ENCODE measurements at places on chromosomes 6 and 20.

- no peak for DNase-seq
Measured at GRCh38 chr6:88381289-88381642, 215.1 kb upstream of the CNR1 start.

DNA sequence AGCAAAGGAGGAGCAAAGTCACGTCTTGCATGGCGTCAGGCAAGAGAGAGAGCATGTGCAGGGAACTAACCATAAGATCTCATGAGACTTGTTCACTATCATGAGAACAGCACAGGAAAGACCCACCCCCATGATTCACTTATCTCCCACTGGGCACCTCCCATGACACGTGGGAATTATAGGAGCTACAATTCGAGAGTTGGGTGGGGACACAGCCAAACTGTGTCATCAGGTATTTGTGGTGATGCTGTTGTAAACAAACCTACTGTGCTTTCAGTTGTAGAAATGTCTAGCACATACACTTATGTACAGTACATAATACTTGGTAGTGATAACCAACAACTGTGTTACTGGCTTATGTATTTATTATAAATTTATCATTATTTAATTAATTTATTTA is 128.3 kb downstream of the UTRN start:
- no peak for DNase-seq

GRCh38 chr20:15654208-15654649 is 919.0 kb downstream of the KIF16B start:
- DNase-seq: peak; percentile 80

DNA sequence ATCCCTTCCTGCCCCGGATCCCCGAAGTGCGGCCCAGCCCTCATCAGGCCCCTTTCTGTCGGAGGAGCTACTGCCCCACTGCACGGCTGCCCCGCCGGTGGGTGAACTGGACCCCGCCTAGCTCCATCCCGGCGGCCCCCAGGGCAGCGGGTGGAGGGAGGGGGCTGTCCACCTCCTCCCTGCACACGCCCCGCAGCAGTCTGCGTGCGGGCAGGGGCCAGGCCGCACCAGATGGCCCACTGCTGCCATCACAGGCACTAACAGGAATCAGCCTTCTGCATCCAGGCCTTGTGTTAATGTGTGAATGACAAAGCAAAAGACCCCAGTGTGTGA is 54.9 kb upstream of the UNC93A start:
- no peak for DNase-seq

- no peak for DNase-seq
Measured at GRCh38 chr6:113699239-113699638, 157.9 kb upstream of the MARCKS start.

DNA sequence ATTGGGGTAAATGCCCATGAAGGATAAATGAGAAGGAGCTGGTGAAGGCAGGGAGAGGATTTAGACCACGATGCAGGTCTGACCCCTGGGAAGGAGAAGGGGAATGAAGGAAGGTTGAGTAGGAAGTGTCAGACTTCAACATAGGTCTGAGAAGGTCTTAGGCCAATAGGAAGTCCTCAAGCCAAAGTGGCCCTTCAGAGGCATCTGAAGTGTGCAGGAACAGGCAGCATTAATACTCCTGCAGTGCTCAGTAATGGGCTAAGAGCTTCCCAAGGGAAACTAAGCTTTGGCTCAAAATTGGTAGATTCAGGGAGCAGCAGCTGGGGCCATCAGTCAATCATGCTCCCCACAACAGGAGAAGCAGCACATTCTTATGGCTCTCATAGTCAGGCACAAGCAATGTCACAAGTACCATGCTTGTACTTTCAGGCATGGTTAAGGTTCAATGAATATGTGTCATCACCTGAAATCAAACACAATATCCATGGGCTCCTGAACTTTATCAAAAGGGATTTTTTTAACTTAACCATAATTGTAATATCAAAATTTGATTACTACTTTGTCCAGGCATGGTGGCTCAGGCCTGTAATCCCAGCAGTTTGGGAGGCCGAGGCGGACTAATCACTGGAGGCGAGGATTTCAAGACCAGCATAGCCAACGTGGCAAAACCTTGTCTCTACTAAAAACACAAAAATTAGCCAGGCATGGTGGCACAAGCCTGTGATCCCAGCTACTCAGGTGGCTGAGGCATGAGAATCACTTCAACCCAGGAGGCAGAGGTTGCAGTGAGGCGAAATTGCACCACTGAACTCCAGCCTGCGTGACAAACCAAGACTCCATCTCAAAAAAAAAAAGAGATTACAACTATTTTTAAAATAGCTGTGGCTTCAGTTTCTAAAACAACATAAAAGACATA is 9.9 kb downstream of the RALGAPA2 start:
- DNase-seq: no peak

DNA sequence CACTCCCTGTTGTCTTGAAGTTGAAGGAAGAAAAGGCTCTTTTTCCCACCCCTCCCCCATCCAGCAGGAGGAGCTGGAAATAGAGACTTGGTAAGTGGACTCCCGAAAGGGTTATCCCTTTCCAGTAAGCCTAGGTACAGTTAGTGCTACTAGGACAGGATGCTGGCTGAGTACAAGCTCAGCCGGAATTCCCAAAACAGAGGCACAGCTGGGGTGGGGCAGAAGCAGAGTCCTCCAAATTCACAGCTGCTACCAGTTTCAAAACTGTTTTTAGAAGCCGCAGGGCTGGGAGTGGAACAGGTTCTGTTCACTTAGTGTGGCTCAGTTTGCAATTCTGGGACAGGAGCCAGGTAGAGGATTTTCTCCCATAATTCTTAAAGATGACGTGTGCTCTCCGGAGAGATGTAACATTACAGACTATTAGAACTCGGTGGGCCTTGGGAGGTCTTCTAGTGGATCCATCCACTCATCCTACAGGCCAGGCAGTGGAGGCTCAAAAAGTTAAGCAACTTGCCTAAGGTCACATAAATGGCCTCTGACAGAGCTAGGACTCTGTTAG is 19.0 kb upstream of the UTRN start:
- no peak for DNase-seq

DNA sequence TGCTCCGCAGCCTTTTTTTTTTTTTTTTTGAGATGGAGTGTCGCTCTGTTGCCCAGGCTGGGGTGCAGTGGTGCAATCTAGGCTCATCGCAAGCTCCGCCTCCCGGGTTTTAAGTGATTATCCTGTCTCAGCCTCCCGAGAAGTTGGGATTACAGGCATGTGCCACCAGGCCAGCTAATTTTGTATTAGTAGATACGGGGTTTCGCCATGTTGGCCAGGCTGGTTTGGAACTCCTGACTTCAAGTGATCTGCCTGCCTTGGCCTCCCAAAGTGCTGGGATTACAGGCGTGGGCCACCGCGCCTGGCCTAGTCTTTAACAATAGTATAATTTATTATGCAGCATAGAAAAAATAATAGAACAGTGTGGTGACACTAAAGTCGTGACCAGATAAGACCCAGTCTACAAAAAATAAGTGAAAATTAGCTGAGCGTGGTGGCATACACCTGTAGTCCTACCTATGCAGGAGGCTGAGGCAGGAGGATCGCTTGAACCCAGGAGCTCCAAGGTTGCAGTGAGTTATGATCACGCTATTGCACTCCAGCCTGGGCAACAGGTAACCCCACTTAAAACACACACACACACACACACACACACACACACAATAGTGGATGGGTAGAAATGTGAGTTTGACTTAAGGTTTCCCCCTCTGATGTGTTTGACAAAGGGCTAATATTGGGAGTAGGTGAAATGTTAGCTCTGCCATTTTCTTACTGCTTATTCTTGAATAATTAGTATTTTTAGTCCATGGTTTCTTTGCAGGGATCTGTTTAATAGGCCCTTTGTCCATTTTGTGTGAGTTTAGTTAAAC is 6.5 kb downstream of the PIM1 start:
- DNase-seq: no peak

GRCh38 chr6:102118034-102118433 is 724.5 kb downstream of the GRIK2 start:
- DNase-seq: no peak

- no peak for DNase-seq
Measured at GRCh38 chr6:153563001-153563400, 431.9 kb upstream of the RGS17 start.

DNA sequence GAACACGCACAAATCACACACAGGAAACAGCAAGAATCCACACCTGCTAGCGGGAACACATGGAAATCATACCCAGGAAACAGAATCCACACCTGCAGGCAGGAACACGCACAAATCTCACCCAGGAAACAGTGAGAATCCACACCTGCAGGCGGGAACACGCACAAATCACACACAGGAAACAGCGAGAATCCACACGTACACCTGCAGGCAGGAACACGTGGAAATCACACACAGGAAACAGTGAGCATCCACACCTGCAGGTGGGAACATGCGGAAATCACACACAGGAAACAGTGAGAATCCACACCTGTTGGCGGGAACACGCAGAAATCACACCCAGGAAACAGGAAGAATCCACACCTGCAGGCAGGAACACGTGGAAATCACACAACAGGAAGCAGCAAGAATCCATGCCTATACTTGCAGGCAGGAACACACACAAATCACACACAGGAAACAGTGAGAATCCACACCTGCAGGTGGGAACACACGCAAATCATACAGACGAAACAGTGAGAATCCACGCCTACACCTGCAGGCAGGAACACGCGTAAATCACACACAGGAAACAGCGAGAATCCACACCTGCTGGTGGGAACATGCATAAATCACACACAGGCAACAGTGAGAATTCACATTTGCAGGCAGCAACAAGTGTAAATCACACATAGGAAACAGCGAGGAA is 108.6 kb downstream of the DLL1 start:
- no peak for DNase-seq

DNA sequence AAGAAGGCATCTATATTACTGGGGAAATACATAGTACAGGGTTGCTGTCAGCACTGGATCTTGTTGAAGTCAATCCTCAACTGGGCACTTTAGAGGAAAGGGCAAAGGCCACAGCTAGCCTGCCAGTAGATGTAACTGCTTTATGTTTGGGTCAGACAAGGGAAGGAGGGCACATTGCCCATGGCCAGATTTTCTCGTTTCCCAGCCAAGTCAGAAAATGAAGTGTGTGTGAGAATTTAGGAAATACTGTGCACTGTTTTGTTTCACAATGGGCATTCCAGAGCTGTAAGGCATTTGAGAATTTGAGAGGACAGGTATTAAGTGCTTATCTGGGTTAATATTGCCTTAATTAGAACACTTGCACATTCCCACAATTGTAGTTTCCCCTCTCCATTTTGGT is 183.9 kb upstream of the MCHR2 start:
- DNase-seq: no peak

DNA sequence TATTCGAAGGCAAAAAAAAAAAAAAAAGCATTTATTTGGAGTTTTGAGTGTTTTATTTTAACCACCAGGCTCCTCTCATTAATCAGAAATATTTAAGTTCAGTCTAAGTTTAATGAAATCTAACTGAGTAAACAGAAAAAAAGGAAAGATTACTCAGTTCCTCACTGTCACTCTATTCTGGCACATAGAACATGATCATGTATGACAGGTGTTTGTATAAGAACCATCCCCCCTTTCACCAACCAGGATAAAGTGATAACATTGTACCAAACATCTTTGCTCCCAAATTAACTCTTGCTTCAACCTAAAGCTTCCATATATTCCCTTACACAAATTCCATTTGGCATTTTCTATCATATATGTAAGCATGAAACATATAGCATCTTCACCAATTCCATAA is 176.2 kb upstream of the HSF2 start:
- DNase-seq: no peak

GRCh38 chr6:117280922-117281321 is 15.6 kb downstream of the VGLL2 start:
- no peak for DNase-seq

- no peak for DNase-seq
Measured at GRCh38 chr6:90168693-90169131, 127.9 kb downstream of the BACH2 start.

DNA sequence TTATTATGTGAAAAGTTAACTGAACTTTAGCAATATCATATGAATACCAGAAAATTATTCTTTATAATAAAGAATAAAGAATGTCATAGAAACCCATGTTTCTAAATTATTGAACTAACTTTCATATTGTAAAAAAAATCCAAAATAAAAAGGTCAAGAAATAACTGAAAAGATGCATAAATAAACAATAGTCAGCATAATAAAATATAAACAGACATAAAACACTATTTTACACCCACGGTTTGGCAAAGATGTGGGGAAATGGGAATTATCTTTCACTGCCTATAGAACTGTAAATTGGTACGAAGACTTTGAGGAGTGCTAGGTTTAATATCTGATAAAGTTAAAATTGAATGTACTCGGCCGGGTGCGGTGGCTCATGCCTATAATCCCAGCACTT is 34.7 kb upstream of the CTAGE9 start:
- DNase-seq: no peak

DNA sequence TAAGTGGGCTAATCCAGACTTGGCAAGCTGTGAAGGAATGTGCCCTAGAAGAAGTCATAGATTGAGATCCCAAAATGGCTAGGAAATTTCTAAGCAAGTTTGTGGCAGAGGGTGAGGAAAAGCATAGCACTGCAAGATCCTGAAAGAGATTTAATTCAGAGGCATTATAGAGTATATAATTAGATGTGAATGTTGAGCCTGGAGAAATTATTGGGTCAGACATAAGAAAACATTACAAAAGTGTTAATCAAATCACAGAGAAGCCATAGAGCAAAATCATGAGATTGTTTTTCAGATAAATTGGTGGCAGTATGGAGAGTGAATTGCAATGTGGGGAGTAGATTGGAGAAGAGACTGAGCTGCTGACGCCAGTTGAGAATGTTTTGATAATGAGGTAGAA is 90.0 kb downstream of the CD2AP start:
- DNase-seq: no peak

GRCh38 chr20:53926428-53927028 is 143.9 kb downstream of the BCAS1 start:
- peak; percentile 93 for DNase-seq

DNA sequence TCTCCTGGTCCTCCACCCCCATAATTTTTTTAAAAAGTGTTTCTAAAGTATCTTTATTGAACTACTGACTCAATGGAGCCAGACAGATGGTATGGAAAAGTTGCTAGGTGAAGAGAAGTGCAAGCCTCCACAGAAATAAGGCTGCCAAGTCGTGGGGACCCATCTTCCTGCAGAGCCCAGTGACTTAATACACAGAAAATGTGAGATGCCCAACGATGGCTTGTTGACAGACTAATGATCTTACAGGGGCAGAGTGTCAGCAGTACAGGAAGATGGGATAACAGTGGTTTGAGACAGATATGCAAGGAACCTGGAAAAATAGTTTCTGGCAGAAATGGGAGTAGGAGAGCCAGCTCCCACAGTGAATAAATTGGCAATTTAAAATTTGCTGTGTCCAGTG is 43.3 kb downstream of the FYN start:
- DNase-seq: no peak

Measured in NCI-H526 (cell line).